T-helper 2 cell (primary cell): ENCODE measurements at places on chromosomes 2 and 18.

DNA sequence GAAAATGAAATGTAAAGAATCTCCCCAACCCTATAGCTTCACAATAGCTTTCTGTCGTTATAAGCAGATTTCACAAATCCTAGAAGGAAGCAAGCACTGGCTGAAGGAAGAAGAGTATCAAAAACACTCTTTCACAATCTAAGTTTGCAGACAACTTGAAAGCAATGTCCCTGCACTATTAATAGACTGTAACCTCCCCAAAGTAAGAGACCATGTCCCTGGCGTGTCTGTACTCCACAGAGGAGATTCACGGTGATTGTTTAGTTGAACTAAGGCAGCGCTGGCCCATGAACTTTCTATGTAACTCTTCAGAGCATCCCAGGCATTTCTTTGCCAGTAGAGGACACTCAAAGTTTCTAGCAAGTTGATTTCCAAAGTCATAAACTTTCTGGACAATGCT is 128.0 kb upstream of the HNRNPA3 start:
- DNase-seq: no peak

- DNase-seq: no peak
Observed at GRCh38 chr2:110816404-110817365, 84.3 kb downstream of the ACOXL start.

DNA sequence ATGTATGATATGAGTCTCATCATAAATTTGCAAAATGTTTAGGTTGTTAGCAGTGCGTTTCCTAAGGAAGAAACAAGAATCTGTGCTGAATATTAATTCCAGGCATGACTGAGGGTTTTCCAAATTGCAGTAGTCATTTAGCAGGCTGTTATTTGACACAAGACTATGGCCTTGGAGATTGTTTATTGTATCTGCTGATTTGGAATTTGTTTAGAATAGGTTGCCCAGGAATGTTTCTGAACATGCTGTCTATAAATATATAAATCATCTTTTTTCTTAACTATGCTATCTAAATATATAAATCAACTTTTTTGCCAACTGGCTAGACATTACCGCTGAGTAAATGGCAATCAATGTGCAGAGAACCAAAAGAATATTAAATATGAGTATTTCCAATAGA is 90.9 kb downstream of the DOK6 start:
- no peak for DNase-seq

- no peak for DNase-seq
Observed at GRCh38 chr2:197369228-197369932, 58.8 kb upstream of the ANKRD44 start.

DNA sequence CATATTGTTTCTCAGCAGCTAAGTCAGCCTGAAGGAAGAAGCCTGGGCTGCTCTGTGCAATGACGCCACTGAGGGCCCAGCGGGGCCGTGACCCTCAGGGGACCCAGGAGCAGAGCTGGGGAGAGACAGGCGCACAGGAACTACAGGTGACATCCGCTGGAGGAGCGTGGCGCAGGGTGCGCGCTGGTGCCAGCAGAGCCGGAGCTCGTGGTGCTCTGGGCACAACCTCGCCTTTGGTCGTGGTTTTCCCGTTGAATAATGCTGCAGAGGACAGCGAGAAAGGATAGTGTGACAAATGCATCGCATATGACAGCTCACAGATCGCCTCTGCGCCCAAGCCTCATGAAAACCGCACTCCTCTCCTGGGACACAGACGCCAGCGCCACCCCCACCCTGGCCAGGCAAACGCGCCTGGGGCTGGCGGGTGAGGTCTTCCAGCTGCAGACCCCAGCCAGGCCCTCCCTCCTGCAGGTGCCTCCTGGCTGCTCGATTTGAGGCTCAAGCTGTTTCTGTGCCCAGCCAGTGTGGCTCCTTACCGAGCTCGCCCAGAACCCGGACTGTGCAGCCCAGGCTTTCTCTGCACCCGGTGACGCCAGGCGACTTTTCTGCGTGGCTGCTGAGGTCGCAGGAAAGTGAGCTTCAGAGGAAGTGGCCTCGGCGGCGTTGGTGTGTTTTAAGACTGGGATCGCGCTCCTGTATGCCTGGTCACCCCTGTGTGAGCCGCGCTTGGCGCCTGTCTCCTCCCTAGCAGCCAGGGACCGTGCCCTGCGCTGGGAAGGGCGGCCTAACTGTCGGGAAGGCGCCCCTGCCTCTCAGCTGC is 583.1 kb upstream of the HS6ST1 start:
- no peak for DNase-seq

DNA sequence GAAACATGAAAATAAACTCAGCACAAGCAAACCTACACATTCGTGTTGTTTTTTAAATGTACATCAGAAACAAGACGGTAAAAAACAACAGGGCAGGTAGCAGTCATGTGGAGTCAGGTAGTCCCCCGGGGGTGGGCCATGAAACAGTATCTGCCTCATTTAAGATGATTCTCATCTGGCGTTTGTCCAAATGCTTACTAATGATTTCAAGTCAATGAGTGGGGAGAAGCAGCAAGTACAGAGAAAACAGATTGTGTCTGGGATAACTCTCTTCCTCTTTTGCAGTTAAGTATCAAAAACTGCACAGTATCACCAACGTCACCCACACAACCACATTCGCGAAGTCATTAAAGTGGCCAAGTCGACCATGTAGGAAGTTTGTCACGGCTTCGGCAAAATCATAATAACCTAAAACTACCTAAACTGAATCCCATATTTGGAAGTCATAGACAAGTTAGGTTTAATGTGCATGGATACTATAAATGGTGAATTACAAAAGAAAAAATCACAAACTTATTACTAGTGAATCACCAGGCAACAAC is 1.3 kb downstream of the LAPTM4A start:
- peak; percentile 85 for DNase-seq

DNA sequence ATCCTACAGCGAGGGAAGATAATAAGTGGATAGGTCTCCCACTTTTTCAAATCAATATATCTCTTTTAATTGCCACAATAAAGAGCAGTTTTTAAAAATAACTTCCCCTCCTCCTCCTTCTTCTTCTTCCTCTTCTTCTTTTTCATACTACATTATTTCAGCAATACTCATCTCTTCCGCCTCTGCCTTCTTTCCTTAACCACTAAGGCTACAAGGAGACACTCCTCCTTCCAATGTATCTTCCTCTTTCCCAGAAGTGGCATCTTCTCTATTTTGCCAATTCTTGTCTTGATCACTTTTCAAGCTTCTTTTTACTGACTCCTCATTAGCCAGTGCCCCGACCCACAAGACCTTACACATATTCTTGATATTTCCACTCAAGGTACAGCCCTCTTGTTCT is 546.6 kb upstream of the CHAC2 start:
- no peak for DNase-seq

DNA sequence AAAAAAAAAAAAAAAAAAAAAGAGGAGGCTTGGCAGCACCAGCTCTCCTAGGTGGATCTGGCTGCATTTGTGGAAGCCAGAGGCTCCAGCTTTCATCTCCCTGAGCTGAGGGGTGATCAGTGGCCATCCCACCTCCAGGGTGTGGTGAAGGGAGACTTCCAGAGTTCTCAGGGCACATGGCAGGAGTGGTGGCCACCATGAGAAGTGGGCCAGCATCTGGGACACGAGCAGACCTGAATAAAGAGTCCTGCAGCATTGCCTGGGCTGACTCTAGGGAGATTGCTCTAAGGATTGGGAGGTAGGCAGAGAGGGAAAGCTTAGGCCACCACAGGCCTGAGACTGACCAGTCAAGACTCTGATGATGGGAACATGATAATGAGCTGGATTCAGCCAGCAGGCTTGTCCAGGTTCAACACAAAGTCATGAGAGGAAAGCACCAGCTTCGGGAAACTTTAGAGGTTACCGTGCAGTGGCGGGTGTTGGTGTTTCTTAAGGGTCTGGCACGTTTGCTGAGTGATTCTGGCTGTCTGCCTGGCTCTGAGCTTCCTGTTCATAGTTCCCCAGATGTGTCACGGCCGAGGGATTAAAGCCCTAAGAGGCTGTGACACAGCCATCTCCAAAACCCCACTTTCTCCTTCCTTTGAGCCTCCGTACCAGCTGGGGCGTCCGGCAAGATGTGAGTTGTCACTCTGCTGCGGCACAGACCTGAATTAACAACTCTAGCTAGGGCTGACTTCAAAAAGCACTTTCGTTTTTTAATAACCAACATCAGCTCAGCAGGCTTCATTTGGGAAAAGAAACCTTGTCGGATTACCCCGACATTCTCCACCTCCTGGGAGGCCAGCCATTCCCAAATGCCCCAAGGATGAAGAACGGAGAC is 38.3 kb upstream of the IL1R1 start:
- peak; percentile 74 for DNase-seq

GRCh38 chr18:56870982-56871381 is 219.8 kb downstream of the WDR7 start:
- no peak for DNase-seq

DNA sequence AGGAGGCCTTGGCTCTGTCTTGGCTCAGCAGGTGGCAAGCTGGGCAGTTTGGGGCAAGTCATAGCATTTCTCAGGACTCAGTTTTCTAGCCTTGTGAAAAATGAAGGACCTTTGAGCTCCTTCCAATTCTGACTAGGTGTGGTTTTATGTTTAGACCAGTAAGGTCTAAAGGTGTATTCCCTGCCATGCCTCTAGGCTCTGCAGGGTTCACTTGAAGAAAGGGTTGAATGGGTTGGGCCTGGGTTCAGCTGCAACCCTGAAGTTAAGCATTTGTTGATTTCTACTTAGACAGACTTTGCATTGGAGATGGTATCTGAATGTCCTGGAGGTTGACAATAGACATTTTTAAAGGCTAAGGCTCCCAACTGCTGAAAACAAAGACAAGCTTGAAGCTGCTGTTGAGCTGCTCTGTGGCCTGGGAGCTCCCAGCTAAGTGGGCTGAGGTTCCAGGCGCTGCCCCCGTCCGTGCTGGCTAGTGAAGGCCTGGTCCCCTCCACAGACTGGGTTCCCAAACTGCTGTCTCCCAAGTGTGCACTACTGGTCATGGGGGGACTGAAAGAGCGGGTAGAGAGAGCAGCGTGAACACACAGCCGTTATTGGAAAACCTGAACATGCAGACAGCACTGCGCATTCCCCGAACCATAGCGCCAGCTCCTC is 100.7 kb upstream of the SMAD7 start:
- no peak for DNase-seq

- DNase-seq: no peak
Observed at GRCh38 chr18:34626404-34627136, 83.5 kb upstream of the DTNA start.

DNA sequence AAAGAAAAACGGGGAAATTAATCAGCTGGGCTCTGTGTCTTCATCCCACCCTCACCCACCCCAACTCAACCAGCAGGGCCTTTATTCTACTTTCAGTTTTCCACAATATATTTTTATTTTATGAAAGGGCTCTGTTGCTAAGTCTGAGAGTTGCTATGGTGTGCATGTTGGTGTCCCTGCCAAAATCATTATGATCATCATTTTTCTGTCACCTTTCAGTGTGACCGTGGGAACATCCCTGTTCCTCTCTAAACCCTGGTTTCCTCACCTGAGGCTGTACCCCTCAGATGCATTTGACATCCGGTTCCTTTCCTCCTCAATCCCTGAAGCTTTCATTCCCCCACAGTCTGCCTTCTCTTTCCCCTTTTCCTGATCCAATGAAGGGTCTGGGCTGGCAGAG is 180.5 kb downstream of the ZFP36L2 start:
- no peak for DNase-seq

DNA sequence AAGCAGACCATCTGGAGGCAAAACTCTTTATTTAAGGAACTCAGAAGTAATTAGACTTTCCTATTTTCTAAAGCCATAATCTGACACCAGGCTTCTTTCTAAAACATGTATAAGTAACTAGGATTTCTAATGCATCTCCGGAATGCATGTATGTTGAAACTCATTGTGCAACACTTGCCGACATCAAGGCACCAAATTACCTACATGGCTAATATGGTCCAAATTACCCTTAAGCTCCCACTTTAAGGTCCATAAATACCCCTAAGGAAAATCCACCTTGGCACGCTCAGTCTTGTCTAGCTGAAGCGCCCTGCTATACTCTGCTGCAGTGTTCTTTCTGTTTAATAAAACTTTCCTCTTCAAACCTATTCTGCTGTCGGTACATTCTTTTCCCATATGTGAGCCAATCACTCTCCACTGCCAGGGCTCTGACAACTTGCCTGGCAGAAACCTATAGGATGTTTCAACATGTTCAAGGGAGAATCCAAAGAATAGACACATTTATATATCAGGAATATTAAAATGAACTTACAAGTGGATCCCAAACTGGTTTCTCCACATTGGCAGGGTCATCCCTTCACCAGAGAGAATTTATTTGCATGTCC is 171.9 kb downstream of the GALNT1 start:
- DNase-seq: no peak
